ENCODE measurements at places on chromosomes 3 and 15.

GRCh38 chr15:71811752-71812735, 1.7 kb downstream of the NR2E3 start:
- no peak for DNase-seq

- DNase-seq, result no peak
Measured at GRCh38 chr15:81000144-81000623, 539 bp upstream of the TLNRD1 start.

- no peak for DNase-seq
Measured at GRCh38 chr3:185726254-185726967, 98.4 kb downstream of the IGF2BP2 start.

GRCh38 chr15:66253418-66254088, at the start of gene MEGF11:
TSS of gene MEGF11 (minus strand) at chr15:66253750. CDS start at chr15:66128403, 125,347 bp downstream.
- DNase-seq, result no peak

- no peak for DNase-seq
Measured at GRCh38 chr3:27900316-27900715, 178.2 kb upstream of the EOMES start.

DNA sequence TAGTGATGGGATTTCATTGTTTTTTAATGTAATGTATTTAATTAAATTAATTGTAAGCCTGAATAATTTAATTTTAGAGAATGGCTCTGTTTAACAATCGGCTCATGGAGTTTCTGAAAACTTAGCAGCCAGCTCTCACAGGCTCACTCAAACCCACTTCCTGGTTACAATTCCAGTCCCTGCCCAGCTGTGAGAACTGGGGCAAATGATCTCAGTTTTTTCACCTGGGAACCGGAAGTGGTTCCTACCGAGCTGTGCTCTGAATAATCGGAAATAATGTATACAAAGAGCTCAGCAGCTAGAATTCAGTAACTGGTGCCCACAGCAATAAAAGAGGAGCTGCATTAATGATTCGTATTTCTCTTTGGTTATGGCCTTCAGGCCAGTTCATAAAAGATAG, 244.3 kb upstream of the MCTP2 start:
- DNase-seq, result no peak

- no peak for DNase-seq
Measured at GRCh38 chr15:38873158-38873557, 308.5 kb upstream of the RASGRP1 start.

- DNase-seq, result no peak
Measured at GRCh38 chr3:194879991-194880939, 194.6 kb downstream of the FAM43A start.

DNA sequence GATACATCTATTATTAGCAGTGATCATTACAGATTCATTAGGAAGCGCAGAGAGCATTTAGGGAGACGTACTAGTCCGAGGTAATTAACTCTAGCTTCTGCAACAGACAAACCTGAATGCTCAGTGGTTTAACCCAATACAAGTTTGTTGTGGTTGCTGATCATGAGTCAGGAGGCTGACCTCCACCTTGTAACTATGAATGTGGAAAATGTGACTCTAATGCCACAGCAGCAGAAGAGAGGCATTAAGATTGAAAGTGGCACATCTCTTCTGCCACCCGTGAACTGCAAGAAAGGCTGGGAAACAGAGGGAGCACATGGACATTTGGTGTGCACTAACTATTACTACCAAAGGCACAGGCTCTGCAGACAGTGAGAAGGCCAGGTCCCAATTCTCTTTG, 71.2 kb upstream of the C3orf80 start:
- no peak for DNase-seq

DNA sequence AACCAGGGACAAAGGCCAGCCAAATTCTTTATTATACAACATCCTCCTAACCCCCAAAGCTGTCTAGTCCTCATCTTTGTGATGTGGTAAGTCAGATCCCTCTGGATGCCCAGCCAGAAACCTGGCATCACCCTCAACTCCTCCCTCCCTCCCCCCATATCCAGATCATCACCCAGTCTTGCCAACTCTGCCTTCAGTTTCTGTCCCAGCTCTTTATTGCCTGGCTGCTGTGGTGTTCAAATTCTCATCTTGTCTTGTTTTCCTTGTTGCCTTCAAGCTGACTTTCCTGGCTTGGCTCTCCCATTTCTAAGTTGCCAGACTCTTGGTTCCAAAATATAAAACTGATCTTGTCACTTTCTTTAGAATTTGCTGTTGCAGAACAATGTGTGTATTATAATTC, 28.6 kb downstream of the MAP2K1 start:
- no peak for DNase-seq

Data from suprapubic skin (tissue), 4 donors.